Myocyte (in vitro differentiated cells): ENCODE measurements at places on chromosomes 7 and 10. TPM values are rescaled to one million over a fixed set of nuclear protein-coding genes. Genes with fewer than 3 reads are reported as not detected.

Gene IL6
- total RNA-seq = 0.56 TPM in 1 of 2 replicates, not detected in the other

Gene HGF
- 5.3 and 5.6 TPM in 2 replicates for total RNA-seq

Gene ACHE
- total RNA-seq = 51.0 and 84.4 TPM in 2 replicates

Gene BICC1
- 10.3 and 10.6 TPM in 2 replicates for total RNA-seq

Gene STEAP2
- 6.9 and 7.1 TPM in 2 replicates for total RNA-seq

Gene STEAP1
- 12.5 and 14.4 TPM in 2 replicates for total RNA-seq

Gene FGFR2
- total RNA-seq = not detected in 2 replicates

Gene INMT
- 3.7 and 5.4 TPM in 2 replicates for total RNA-seq

Gene HTR5A
- not detected in 2 replicates for total RNA-seq

Gene FAM237B
- total RNA-seq = not detected in 2 replicates

- DNase-seq = peak; percentile 72
These were observed 3.4 kb downstream of the KLF6 start for GRCh38 chr10:3781468-3782145.

DNA sequence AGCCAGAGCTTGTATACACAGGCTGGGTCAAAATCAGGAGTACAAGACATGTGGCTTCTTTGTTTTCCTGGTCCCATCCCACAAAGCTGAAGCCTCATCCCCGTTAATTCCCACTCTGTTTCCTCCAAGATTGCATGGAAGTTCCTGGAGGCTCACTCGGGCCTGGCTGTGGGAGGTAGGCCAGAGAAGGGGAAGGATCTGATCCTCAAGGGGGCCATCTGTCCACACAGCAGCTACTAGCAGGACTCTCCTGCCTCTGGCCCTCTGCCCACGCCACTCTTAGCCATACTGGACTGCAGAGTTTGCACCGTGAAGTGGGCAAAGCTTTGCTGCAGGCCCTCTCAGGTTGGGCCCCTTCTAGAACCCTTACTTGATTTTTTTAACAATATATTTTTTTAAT lies 160.6 kb downstream of the FGFR2 start:
- DNase-seq = no peak

DNA sequence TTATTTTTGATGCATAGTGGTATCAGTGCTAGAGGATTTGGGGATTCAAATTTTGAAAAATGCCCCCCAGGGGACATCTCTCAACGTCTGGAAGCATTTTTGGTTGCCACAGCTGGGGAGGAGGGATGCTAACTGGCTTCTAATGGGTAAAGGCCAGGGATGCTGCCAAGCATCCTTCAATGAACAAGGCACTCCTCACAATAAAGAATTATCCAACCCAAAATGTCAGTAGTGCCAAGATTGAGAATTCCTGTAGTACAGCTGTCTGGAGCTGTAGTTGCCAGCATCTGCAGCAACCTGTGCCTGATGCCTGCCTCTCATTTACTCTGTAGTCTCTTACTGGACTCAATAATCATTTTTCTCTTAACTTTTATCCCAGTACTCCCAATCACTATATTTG lies 53.5 kb downstream of the SEPTIN7 start:
- DNase-seq = no peak

- no peak for DNase-seq
These were observed 22.4 kb downstream of the MTURN start for GRCh38 chr7:30157204-30157603.

GRCh38 chr10:96712662-96713271 lies 7.5 kb downstream of the PIK3AP1 start:
- DNase-seq = no peak

DNA sequence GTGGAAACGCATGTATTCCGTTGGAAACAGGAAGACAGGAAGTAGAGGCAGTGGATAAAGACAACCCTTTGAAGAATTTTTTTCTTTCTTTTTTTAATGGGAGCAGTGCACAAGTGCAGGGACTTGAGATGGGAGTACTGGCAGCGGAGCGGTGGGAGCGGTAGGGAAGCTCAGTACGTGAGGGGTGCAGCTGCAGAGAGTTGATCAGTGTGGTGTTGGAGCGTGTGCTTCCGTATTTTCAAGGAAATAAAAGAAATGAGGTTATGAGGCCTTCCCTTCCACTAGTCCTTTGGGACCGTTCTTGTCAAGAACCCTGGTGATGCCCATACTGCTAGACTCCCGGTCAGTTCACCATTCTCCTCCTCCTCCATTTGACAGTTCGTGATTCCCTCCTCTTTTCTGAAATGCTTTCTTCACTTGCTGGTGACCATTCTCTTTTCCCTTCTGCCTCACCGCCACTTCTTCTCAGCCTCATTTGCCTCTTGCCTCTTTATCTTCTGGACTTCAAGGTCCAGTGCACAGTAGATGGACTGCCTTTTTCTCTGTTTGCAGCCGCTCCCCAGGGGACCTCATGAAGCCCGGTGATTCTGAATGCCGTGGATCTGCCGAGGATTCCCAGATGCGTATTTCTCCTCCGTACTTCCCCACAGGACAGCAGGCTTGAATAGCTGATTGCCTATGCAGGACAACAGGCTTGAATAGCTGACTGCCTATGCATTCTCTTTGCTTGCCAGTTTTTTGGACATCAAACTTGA lies 39.1 kb upstream of the TMEM236 start:
- no peak for DNase-seq

- DNase-seq = no peak
These were observed 18.8 kb upstream of the AOAH start for GRCh38 chr7:36742911-36743775.

GRCh38 chr10:91591797-91592174 lies 41.1 kb downstream of the PPP1R3C start:
- no peak for DNase-seq

GRCh38 chr10:67107670-67108069 lies 181.8 kb downstream of the LRRTM3 start:
- DNase-seq = no peak

DNA sequence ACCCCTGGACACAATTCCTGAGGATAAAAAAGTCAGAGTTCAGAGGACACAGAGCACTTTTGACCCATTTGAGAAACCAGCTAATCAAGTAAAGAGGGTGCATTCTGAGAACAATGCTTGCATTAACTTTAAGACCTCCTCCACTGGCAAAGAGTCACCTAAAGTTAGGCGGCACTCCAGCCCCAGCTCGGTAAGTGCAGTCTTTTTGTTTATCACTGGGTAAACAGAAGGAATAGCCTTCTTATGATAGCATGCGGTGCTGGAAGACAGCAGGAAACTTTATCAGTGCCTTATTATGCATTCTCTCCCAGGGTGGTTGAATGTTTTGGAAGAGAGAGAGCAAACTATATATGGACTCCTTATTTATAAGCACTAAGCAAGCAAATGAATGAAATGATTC lies 130.5 kb downstream of the CDK14 start:
- peak; percentile 42 for DNase-seq

- DNase-seq = no peak
These were observed 60.2 kb downstream of the R3HCC1L start for GRCh38 chr10:98194633-98195032.

- no peak for DNase-seq
These were observed 25.9 kb downstream of the ELFN1 start for GRCh38 chr7:1695800-1696454.

DNA sequence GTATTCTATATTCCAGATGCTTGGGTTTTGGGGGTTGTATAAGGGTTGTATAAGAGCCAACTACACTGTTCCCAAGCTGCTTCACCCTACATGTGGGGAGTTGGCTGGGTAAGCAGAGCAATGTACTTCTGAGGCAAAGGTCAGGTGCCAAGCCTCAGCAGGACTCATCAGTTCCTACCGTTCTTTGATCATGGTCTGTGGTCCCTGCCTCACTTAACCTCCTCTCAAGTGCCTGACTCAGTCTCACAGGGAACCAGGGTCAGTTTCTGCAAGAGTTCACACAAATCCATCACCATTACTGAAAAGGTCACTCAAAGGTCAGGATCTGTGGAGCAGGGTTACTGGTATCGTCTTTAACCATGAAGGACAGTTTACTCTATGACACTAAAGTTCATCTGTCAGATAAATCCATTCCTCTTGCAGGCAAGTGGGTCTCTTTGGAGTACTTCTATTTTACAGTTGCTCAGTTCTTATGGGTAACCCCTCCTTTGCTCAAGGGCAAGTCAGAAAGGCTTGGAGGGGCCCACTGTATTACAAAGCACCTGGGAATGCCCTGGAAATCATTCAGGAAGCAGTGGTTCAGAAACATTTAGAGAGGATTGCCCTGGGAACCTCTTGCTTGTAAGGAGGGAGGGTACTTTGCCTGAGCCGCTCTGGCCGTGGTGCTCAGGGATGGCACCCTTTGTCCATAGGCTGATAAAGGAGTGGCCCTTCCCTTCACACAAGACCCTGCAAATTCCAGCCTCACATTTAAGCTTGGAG lies 184.3 kb upstream of the CDCA7L start:
- DNase-seq = no peak

DNA sequence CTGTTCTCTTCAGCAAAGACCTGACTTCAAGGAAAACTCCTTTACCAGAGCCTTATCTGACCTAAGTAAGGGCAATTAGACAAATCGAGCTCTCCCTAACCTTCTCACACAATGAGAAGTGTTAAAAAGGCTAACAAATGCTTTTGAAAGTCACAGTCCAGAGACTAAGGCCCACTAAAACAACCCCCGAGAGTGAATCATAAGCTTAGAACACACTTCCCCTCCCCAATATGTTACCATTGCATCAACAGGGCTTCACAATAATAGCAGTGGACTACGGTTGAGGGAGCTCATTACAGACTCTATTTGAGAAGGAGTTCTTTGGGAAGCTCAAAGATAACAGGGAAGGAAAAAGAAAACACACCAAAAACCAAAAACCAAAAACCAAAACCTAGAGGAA lies 28.6 kb upstream of the ZEB1 start:
- no peak for DNase-seq

- DNase-seq = peak; percentile 84
These were observed 3.0 kb downstream of the NUP42 start for GRCh38 chr7:23184709-23185359.

- no peak for DNase-seq
These were observed 41.6 kb upstream of the COL13A1 start for GRCh38 chr10:69760072-69760471.

- DNase-seq = no peak
These were observed 113.9 kb upstream of the PRSS58 start for GRCh38 chr7:142371586-142372377.

DNA sequence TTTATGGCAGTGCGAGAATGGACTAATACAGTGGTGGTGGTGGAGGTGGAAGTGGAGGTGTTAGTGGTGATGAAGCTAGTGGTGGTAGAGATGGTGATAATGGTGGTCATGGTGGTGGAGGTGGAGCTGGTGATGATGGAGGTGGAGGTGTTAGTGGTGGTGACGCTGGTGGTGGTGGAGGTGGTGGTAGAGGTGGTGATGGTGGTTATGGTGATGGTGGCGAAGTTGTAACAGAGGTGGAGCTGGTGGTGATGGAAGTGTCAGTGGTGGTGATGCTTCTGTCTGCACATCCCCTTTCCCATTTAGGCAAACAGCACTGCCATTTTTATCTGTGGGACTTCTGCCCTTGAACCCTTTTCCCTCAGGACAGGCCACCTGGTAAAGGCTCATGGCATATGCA lies 7.4 kb upstream of the PTPRN2 start:
- no peak for DNase-seq

GRCh38 chr7:157840914-157841772 lies 504.3 kb downstream of the DNAJB6 start:
- DNase-seq = no peak

DNA sequence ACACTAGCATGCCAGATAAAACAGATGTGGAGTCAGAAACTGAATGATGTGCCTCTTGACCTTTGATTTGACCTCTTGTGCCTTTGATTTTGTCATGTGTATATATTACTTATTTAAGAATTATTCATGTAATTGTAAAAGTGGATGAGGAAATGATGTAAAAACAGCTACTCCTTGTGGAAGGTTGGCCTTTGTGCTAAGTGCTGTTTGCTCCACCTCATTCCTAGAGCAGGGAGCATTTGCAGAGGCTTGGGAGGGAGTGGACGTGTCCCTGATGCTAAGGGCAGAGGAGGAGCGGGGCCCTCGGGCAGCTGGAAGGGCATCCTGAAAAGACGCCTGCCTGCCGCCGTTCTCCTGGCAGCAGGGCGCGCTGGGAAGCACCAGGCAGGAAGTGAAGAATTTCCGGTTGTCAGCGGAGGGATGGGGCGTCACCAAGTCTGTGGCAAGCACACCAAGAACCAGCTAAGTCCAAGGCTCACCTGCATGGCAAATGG lies 197.6 kb upstream of the ZNF32 start:
- DNase-seq = no peak

GRCh38 chr7:80187279-80187678 lies 52.6 kb downstream of the GNAI1 start:
- no peak for DNase-seq

DNA sequence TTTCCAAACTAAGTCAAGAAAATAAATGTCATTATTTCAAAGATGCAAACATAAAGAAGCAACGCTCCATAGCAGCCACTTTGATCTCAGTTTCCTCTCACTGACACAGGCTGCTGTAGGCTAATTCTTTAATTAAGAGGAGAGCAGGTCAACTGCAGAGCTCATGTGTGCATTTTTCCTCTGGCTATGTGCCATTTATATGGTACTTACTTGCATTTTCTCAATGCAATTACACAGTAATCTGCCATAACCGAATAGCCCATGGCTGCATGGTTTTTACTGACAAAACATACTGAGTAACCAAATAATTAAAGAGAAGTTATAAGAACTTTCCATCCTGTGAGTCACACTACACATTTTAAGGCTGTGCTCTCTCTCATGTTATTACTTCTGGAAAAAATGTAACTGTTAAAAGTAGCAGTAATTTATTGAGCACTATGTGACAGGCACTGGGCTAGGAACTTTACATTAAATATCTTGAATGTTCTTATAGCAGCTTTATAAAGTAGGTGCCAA lies 122.0 kb downstream of the ELAPOR2 start:
- no peak for DNase-seq

GRCh38 chr7:45176091-45176490 lies 18.5 kb downstream of the RAMP3 start:
- no peak for DNase-seq

- DNase-seq = no peak
These were observed 316.1 kb upstream of the ZMIZ1 start for GRCh38 chr10:78752708-78753107.

GRCh38 chr10:116014871-116015582 lies 258.0 kb downstream of the GFRA1 start:
- peak; percentile 14 for DNase-seq

DNA sequence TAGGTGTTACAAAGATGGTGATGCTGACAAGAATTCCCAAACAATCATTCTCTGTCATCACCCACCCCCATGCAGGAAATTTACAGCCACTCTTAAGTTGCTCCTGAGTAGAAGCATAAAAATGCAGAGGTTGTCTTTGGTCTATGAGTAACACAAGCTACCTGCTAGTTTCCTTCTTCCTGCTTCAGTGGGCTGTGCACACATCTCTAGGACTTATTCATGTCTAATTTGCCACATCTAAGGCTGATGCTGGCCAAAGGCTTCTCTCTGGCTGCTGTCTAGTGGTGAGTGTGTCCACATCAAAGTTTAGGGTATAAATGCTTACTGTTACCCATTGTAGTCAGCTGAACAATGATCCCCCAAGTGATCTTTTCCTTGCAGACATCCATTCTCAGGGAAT lies 662.5 kb downstream of the TYW1 start:
- DNase-seq = no peak

GRCh38 chr10:95513941-95514392 lies 47.2 kb downstream of the SORBS1 start:
- DNase-seq = peak; percentile 81
